Right ventricle myocardium superior (tissue), 1 donor: ENCODE measurements at places on chromosomes 5 and 9.

- no peak for DNase-seq
These were observed 41.7 kb upstream of the ZNF354B start for GRCh38 chr5:178818094-178818493.

DNA sequence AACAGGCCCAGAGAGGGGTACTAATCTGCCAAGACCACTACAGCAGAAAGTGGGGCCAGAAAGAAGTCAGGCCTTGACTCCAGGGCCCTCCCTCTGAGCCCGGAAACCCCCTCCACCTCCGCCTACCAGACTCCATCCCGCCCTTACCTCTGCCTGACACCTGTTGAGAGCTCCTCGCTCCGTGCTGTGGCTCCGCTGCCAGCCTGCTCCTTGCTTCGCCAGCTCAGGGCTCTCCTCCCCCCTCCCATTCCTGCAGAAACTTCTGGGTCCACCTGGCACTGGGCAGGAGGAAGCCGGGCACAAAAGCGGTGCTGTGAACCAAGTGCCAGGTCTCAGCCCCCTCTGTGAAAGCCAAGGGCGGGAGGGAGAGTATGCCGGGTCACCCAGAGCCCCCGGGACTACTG lies 6.4 kb upstream of the ST6GALNAC6 start:
- no peak for DNase-seq

- no peak for DNase-seq
These were observed 231.6 kb downstream of the GOLPH3 start for GRCh38 chr5:31942546-31942945.

- no peak for DNase-seq
These were observed 45.3 kb downstream of the RAPGEF6 start for GRCh38 chr5:131589510-131590348.

DNA sequence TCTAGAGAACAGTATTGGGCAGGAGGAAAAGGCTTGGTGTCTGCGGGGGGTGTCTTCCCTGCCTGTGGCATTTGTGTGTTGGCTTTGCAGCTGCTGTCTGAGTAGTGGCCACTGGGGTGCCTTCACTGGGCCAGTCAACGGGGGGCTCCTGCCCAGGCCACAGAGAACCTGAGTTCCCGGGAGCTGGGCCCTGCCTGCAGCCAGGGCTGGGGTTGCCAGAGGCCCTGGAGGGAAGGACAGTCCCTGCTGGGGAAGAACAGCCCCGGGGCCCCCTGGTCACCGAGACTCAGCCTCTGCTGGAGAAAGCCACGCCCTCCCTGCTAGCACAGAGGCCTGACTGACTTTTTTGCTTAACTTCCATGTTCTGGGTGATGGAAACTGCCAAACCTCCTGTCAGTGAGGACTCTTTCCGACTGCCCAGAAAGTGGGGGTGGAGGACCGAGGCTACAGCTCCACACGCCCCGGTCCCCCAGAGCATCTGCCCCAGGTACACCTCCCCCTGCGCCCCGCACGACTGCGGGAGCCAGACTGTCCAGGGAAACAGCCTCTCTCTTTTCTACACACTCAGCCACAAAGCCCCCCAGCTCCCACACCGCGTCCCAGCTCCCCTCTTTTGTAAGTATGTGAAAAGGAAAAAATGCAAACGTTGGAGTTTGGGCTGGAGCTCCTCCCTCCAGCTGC lies 133.4 kb downstream of the DAB2IP start:
- DNase-seq = peak; percentile 35

- no peak for DNase-seq
These were observed 272.7 kb upstream of the PANK3 start for GRCh38 chr5:168851902-168852321.

- DNase-seq = no peak
These were observed 165.7 kb upstream of the IRX1 start for GRCh38 chr5:3429962-3430361.

DNA sequence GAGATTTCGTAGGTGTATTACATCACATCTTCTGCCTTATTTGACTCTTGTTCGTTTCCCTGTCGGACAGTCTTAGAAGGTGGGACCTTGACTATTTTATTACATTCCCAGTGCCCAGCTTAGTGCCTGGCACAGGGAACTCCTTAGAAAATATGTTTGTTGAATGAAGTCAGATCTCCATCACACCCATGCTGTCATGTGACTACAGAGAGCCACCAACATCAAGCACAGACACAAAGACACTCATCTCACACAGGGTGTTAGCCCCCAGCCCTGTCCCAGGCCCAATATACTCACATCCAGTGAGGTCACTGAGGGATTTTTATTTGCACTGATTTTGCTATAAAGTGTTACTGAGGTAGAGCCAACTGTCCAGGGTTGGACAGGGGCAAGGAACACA lies 692 bp upstream of the SRA1 start:
- DNase-seq = no peak

DNA sequence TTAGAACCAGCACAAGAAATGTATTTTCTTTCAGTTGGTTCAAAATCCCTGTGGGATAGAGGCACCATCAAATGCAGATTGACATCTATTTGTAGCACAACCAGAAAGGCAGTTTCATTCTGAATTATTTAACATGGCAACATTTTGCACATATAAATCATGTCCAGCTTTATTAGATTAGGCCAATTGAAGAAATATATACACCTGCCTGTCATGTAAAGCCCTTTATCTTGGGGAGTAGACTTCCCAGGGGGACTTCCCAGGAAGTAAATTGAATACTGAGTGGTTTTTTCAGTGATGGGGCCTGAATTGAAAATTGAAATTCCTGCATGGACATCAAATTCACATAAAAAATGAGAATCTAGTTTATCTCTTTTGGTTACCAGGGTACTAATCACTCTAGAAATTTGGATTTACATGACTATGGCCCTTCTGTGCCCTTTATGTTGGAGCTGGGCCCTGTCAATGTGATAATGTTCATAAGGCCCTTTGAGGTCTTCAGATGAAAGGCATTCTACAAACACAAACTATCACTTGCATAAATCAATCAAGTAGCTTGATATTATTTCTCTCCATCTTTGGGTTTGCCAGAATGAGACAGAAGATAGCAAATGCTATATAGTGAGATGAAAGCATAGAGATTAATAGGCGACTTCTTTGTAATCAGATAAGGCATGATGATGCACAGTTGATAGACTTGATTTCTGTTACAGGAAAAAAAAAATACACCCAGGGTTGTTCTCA lies 26.2 kb upstream of the ZNF608 start:
- no peak for DNase-seq

DNA sequence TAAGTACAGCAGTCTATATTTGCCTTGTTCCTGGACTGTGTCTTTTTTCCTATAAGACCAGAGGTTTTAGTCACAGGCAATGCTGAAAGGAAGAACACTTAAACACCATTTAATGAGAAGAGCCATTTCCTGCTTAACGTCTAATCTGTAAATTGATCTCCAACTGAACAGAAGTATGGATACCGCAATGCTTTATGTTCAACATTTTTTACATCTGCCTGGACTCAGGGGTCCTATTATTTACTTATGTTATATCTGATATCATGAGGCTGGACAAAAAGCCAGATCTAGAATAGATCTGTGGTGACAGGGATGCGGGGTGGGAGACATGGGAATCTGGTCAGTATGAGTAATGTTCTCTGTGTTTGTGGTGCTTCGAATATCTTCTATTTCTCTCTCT lies 334.6 kb upstream of the MPDZ start:
- DNase-seq = no peak

- no peak for DNase-seq
These were observed 998.5 kb upstream of the CDH6 start for GRCh38 chr5:30195036-30195435.

- no peak for DNase-seq
These were observed 35.3 kb upstream of the NFIL3 start for GRCh38 chr9:91458906-91459305.
